DMS153 (cell line): ENCODE measurements at places on chromosomes 5 and 9.

DNA sequence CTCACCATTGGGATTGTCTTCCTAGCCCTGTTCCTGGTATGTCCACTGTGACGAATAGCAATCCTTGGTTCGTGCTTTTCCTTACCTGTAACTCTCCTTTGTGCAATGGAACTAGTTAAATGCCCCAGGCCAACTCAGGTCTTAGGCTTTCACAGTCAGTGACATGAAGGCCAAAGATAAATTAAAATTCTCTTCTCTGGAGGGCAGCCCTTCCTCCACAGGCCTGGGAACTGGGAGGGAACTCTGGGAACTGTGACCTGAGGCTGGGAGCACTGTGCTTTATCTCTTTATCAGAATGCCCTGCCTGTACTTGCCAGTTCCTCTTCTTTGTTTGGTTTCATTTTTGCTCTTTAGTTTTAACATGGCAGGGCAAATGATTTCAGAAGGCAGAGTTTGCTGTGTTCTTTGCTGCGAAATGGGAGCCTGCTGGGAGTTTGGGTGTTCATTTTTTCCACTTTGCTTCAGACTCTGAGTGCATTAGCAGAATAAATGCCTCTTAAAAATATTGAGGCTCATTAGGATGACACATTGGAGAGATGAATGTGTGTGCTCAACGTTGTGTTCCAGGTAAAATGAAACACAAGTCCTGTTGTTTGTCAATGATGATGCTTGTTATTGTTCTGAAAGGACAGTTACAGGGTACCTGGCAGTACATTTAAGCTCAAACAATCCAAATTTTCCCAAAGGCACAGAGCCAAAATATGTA, 118.1 kb downstream of the NUDT12 start:
- DNase-seq: no peak

GRCh38 chr5:68405026-68405684, 189.6 kb downstream of the PIK3R1 start:
- DNase-seq: no peak

- DNase-seq: peak; percentile 97
Measured at GRCh38 chr9:70418822-70419555, 4.5 kb upstream of the KLF9 start.

- DNase-seq: no peak
Measured at GRCh38 chr5:137666461-137666850, 69.4 kb downstream of the KLHL3 start.

DNA sequence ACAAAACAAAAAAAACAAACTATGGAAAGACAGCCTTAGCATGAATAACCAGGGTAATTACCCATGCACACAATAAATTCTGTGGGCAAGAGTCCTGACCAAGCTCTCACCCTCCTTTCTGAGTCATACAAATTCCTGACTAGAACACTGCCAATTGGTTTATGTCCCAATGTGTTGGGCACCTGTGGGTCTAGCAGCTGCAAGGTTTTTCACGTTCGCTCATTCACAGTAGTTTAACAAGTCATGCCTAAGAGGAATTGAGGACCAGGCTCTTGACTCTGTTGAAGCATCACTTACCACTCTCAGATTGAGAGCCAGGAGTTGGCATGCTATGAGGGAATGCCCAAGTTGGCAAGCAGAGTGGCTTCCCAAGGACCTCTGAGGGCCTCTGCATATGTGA, 205.5 kb upstream of the SLC24A2 start:
- peak; percentile 40 for DNase-seq

GRCh38 chr5:144436007-144436406, 265.3 kb downstream of the KCTD16 start:
- peak; percentile 65 for DNase-seq
